ENCODE measurements at places on chromosomes 7 and 10.

DNA sequence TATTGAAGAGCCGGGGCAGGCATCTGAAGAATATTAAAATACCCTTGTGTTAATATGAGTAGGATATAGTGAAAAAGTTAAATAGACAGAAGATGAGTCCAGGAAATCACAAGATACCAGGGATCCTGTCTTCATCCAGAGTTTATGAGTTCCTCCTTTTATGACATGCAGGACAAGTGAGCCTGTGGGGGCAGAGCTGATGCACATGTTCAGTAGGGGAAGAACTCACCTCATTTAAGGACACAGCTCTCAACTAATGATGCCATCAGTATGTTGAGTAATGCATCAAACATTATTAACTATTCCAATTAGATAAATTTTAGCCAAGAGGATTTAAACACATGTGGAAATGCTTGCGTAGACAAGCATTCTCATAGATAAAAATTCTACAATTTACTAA is 435.8 kb upstream of the AKR1E2 start:
- no peak for DNase-seq

GRCh38 chr7:90648107-90648506 is 52.0 kb downstream of the CDK14 start:
- no peak for DNase-seq

GRCh38 chr10:131609176-131609575 is 291.6 kb upstream of the PPP2R2D start:
- DNase-seq: no peak

DNA sequence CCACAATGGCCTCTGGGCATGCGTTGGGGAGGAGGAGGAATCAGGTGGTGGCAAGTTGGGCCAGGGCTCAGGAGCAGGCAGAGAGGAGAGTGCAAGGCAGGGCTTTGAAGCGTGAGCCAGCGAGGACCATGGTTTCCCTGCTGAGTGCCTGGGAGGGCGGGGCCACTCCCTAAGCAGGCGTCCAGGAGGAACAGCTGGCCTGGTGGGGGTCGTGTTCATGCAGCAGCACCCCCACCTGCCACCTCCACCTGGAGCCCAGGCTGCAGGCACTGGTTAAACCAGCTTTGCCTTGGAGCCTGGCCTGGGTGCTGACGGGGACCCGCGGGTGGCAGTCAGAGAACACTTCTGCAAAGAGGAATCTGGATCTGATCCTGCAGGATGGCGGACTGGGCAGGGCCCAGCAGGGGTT is 24.2 kb upstream of the AQP1 start:
- DNase-seq: no peak

DNA sequence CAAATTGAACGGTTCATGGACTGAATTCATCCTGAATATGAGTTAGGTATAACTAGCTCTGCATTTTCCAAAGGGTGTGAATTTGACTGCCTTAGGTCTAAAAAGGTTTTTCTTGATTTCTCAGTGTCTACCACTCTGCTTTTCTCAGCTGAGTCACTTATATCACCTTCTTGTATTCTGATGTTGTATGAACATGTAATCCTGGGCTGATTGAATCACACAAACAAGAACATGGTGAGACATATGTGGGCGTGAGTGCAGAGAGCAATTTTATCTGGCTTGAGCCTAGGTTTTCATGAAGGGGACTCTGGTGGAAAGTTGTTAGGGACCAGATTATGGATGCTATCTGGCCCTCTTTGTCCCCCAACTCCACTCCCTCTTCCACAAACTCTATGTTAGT is 239.8 kb downstream of the SUGCT start:
- no peak for DNase-seq

- peak; percentile 98 for DNase-seq
Measured at GRCh38 chr7:101153969-101154692, at the start of gene AP1S1. Gene AP1S1 (plus strand): TSS chr7:101154476. CDS start chr7:101154515, 39 bp downstream.

DNA sequence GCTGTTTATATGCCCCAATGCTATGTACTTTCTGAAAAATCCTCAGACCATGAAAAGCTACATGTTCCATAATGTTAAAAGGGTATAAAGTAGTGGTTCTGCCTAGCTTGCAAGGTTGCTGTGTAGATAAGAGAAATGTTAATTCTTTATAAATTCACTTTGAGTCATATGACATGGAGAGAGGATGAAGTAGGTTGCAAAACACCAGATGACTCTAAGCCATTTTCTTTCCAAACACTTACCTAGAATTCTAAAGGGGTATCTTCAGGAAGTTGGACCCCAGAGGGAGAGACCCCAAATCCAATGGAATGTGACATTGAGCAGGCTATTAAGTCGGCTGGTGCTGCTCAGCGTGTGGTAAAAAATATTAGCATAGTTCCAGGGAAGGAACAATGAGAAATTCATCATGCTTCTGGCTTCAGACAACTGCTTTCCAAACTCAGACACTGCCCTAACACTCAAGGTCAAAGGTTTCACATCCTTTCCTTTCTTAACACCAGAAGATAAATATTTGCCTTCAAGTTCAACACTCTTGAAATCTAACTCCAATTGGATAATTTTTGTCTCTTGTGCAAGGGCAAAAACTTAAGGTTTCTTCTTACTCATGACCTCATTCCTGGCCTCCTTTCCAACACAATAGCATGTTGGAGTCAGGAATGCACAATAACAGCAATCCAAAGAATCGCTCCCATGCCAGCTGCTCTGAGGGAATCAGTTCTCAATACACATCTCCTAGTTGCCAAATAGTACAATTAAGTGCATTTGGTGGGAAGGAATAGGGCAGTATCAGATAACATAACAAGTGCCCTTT is 100.7 kb upstream of the AFAP1L2 start:
- DNase-seq: no peak

- DNase-seq: no peak
Measured at GRCh38 chr7:159013825-159014289, 130.8 kb downstream of the VIPR2 start.

DNA sequence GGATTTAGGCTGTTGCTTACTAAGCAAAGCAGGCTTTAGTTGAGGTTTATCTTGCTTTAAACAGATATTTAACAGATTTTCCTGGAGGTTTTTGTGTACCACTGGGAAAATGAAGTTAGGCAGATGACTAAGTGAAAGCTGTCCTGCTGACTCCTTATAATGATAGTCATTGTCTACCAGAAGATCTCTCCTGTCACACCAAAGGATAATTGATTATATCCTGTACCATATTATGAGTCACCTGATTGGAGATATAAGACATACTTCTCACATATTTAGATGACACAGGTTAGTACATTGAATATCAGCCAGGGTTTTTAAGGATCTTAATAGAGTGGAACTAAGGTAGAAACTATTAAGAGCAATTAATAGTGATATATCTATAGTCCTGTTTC is 68.4 kb downstream of the PTEN start:
- no peak for DNase-seq

GRCh38 chr10:59557052-59557451 is 152.6 kb downstream of the SLC16A9 start:
- DNase-seq: no peak

DNA sequence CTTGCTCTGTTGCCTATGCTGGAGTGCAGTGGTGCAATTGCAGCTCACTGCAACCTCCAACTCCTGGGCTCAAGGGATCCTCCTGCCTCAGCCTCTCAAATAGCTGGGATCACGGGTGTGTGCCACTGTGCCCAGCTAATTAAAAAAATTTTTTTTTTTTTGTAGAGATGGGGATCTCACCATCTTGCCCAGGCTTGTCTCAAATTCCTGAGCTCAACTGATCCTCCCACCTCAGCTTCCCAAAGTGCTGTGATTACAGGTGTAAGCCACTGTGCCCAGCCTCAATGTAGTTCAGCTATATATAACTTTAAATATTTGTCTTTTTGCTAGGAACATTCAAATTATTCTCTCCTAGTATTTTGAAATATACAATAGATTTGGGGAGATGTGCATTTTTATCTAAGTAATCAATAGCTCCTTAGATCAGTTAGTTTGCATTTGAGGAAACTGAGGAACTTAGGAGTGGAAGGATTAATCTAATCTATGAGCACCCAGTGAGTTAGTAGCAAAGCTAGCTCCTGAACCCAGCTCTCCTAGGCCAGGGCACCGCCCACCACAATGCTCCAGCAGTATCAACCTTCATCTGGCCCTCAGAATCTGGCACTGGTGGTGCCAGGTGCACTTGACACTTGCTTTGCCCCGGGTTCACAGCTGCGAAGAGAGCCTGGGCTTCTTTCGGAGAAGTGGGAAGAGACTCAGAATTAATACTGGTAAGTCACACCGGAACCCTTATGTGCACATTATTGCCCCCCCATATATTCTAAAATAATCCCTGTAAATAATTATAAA is 5.9 kb upstream of the LRMDA start:
- no peak for DNase-seq

DNA sequence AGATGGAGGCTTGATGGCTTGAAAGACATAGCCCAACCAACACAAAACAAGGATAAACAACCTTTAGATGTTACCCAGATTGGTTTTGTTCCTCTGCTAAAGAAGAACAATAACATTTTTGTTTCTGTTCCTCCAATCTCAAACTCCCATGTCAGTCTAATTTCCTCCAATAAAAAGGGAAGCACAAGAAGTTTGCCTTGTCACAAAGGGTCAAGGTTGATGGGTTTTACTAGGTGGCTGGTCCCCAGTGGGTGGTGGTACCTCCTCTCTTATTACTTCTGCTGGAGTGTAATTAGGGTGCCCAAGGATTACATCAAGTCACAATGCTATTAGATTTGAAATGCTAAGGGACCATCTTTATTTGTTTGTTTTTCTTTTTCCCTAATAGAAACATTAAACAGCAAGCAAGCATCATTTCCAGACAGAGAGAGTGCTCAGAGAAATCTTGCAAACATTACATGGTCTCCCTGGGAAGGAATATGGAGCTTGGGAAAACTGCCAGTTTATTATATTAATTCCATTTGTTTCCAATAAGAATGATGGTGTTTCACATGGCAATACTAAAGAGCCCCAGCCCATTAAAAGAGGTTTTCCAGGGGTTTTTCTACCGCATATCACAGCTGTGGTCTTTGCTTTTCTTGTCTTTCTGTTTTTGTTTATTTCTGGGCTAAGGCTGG is 78.3 kb upstream of the AOAH start:
- DNase-seq: no peak

- DNase-seq: no peak
Measured at GRCh38 chr10:86671985-86672710, 3.8 kb downstream of the LDB3 start.

- no peak for DNase-seq
Measured at GRCh38 chr10:42850931-42851330, 68.3 kb downstream of the BMS1 start.

Data from NCI-H1092 (cell line).